ENCODE measurements at places on chromosomes 5 and 9.

DNA sequence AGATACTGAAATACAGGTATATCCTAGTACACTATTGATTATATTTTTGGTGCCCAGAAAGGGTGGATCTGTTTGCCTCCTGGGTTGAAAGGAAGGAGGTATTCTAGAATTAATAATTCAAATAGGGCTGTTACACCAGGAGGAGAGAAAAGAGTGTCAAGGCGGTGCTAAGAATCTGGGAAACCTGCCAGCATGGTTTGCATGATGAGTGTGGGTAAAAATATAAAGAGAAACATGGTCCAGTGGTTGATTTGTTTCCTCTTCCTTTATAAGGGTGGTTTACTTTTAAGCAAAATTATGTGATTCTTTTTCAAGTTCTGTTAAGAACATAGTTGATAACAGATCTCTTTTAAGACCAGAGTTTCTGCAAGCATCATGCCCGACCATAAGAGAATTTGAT, 69.4 kb upstream of the NFIB start:
- peak; percentile 54 for DNase-seq

DNA sequence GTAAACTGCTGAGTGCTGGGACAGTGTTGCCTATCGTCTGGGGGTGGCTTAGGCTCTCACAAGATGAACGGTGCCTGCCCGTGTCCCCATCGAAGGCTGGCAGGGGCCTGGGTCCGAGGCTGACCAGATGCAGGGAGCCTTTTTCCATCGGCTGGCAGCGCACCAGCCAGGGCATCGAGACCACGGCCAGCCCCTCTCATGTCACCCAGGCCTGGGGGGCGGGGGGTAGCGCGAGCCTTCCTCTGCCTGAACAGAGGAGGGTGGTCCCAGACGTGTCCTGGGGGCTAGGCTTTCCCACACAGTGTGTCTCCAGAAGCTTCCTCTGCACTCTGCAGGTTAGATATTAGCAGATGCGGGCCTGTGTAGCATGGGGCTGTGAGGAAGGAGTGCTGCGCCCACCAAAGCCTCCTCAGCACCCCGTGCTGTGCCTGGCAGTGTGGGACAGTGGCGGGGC, 17.3 kb downstream of the FGD3 start:
- DNase-seq: no peak

- DNase-seq: peak; percentile 68
Observed at GRCh38 chr5:72151169-72151568, 43.9 kb downstream of the MAP1B start.

DNA sequence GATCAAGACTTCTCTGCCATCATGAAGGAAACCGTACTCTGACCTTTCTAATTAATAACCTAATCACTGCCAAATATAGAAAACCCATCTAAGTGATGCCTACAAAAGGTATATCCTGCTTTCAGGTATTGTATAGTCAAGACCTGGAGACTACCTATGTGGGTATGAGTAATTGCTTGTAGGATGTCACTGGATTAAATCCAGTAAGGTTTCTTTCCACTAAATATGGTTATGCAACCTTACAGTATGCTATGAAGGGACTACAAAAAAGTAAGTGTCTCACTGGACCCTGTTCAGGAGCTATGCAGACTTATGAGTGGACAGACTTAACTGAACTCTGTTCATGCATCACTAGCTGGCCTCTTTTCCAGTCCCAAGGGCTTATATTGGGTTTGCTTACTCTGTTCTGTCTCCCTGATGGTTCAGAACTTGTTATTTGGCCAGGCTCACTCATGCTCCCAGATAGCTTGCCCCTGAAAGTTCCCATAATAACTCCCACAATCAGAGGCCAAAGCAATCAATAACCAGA, 51.1 kb downstream of the PDE6A start:
- no peak for DNase-seq

DNA sequence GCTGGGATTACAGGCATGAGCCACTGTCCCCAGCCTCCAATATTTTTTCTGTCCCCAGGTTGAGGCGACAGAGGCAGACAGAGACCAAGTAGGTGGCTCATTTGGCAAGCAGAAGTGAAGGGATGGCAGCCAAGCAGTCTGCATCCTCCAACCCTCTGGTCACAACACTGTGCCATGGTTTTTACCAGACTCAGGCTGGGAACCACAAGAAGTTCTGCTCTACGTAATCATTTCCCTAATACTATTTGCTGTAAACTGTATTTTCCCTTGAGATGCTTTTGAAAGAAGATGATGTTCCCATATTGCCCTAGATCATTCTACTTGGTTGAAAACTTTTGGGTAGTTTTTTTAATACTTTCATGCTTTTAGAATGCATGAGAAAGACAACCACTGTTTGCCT, 40.5 kb downstream of the PTTG1 start:
- DNase-seq: no peak

DNA sequence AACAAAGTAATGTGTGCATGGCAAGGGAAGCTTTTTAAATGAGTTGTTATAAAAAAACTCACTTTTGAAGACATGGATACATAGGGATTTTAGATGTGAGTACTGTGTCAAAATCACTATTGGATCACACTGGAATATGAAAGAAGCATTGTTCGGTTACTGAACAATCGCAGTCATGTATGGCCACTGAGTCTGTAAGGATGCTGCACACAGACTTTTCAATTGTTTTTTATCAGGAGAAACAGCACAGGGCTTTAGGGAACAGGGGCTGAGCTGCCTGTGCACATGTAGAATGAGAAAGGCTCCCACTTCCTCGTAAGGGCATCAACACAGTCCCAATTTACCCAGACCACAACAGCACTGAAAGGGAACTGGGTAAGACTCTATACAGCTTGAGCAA, 1333.9 kb upstream of the DMAC1 start:
- no peak for DNase-seq

DNA sequence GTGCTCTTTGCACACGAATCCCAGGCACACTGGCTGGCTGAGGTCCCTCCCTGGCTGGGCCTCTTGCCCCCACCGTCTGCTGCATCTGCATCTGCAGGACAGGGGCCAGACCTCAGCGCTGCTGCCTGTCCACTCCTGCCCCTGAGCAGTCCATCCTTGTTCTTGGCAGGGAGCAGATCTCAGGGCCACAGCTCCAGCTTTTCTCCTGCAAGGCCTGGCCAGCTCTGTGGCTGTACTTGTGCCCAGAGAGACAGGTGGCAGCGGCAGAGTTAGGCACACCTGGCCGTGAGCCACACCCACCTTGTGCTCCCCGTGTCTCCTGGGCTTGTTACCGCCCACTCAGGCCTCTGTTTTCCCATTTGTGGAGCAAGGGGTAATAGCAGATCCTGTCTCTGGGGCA, 13.9 kb downstream of the NEK6 start:
- no peak for DNase-seq

DNA sequence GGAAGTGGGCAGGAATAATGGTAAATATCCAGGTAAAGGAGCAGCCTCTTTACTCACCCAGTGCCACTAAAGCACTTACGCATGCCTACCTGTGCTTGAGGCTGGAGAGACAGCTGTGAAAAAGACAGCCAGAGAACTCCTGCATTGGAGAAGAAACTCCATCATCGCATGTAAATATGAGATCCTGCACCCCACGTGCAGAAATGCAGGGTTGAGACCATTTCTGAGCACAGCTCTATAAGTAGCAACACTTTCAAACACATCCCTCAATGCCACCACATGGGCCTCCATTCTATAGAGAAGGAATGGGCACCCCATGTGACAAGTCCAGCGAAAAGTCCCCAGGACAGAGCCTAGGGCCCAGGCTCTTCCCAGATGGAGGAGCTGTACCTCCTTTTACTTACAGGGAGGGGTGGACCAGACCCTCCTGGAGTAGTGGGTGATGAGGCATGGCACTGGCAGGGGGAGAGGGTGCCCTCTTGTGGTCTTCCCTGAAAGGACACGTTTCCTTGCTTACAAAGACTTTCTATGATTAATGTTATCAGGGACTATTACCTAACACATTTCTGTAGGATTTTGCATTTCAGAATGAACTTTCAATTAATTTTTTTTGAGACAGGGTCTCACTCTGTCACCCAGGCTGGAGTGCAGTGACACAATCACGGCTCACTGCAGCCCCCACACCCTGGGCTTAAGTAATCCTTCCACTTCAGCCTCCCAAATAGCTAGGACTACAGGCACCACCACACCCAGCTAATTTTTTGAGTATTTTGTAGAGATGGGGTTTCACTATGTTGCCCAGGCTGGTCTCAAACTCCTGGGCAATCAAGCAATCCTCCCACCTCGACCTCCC, 55.3 kb upstream of the IL17B start:
- peak; percentile 90 for DNase-seq

DNA sequence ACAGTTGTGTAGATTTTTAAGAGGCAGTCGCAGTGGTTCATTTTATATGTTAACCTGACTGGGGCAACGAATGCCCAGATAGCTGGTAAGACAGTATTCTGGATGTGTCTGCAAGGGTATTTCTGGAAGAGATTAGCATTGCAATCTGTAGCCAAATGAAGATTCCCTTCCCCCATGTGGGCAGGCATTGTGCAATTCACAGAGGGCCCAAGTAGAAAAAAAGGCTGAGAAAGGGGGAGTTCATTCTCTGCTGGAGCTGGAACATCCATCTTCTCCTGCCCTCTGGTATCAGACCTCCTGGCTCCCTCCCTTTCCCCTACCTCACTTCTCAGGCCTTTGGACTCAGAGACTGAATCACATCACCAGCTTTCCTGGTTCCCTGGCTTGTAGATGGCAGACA, 70.6 kb downstream of the TENT4A start:
- peak; percentile 5 for DNase-seq

DNA sequence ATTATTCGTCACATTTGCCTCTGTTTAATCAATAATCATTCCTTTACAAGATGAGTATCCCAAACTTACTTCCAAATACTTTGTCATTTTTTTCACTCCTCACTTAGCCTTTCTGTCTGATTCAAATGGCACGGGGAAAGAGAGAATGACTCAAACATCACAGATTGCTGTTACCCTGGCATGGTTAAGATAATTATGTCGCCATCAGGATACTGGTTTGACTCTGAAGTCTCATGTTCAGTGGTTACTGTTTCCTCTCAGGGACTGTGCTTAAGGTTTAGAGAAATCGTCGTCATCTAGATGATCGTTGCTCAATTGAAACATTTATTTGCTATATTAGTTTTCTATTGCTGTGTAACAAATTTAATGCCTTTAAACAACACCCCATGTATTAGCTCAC, 45.2 kb upstream of the RAD23B start:
- no peak for DNase-seq

DNA sequence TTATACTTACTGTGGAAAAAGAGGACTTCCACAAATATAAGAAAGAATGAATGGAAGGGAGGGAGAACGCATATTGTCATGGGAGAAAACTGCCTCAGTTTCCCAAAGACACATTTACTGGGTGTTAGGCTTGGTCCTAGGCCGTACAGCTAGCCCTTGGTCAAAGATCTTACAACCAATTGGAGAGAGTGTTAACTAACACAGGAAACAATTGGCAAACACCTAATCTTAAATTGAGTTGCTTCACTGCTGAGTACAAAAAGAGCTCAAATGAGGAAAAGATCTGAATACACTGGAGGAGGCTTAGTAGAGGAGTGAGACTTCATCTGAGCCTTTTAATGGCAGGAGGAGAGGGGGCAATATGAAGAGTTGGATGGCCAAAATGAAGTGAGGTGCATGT, 161.7 kb downstream of the GLIS3 start:
- no peak for DNase-seq

GRCh38 chr9:89493181-89493580, 4.7 kb downstream of the SEMA4D start:
- DNase-seq: no peak

DNA sequence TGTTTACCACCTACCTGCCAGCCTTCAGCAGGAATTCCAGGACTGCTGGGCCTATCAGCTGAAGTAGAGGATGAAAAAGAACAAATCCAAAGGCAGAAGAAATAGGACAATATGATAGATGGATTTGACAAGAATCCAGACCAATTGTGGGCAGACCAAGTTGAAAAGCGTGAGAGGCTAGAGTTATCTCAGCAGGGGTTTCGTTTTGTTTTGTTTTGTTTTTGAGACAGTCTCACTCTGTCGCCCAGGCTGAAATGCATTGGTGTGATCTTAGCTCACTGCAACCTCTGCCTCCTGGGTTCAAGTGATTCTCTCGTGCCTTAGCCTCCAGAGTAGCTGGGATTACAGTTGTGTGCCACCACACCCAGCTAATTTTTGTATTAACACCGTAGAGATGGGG, 113.2 kb downstream of the PALM2AKAP2 start:
- no peak for DNase-seq

- DNase-seq: peak; percentile 81
Observed at GRCh38 chr5:134224888-134225779, 739 bp downstream of the PPP2CA start.

DNA sequence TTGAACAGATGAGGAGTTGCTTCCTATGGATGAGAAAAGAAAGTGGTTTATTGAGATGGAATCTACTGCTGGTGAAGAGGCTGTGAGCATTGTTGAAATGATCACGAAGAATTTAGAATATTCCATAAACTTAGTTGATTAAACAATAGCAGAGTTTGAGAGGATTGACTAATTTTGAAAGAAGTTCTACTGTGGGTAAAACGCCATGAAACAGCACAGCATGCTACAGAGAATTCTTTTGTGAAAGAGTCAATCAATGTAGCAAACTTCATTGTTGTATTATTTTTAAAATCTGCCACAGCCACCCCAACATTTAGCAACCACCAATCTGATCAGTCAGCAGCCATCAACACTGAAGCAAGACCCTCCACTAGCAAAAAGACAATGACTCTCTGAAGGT, 309.1 kb downstream of the SPOCK1 start:
- peak; percentile 53 for DNase-seq

GRCh38 chr9:76403352-76403751, 9.1 kb upstream of the RFK start:
- DNase-seq: peak; percentile 85

GRCh38 chr9:105007143-105007542, 79.2 kb upstream of the ABCA1 start:
- peak; percentile 93 for DNase-seq

DNA sequence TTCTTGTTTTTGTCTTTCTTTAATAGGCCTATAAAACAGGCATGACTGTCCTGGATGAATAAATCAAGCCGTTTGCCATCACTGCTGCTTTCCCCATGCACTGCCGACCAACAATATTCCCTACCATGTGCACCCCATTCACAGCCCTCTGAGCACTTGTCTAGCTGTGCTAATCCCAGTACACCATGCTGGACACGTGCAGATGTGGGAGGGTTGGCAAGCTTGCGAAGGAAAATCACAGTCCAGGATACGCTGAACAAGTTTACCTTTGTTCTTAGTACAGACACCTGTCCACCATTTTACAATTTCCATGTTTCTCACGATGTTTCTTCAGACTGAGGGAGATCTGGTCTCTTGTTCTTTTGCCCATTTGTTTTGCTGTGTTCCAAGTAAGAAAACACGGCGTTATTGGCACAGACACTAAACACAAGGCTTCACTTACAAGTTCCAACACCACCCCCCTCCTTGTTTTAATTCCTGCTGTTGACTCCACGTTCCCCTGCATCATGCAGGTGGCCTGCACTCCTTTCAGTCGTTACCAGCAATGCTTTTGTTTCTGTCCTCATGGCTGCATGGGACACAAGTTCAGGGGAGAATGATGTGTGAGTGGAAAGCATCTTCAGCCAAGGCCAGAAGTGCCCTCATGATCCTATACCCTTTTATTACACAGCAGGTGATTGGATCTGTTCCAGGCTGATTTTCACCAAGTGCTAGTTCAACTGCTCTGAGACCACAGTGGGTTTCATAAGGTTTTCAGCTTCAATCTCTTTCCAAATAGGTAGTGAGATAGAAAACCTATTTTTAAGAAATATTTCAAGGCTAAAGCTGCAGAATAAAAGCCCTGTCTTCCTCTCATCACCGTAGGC, 608.9 kb downstream of the IRX1 start:
- no peak for DNase-seq

- no peak for DNase-seq
Observed at GRCh38 chr5:31113666-31114350, 79.7 kb upstream of the CDH6 start.

Measured in fibroblast of skin of abdomen (primary cell).